ENCODE measurements at places on chromosomes 5 and 9.

- DNase-seq: no peak
These were observed 24.8 kb upstream of the IL6ST start for GRCh38 chr5:56019306-56020272.

- DNase-seq: no peak
These were observed 27.0 kb downstream of the CNOT8 start for GRCh38 chr5:154885439-154885838.

DNA sequence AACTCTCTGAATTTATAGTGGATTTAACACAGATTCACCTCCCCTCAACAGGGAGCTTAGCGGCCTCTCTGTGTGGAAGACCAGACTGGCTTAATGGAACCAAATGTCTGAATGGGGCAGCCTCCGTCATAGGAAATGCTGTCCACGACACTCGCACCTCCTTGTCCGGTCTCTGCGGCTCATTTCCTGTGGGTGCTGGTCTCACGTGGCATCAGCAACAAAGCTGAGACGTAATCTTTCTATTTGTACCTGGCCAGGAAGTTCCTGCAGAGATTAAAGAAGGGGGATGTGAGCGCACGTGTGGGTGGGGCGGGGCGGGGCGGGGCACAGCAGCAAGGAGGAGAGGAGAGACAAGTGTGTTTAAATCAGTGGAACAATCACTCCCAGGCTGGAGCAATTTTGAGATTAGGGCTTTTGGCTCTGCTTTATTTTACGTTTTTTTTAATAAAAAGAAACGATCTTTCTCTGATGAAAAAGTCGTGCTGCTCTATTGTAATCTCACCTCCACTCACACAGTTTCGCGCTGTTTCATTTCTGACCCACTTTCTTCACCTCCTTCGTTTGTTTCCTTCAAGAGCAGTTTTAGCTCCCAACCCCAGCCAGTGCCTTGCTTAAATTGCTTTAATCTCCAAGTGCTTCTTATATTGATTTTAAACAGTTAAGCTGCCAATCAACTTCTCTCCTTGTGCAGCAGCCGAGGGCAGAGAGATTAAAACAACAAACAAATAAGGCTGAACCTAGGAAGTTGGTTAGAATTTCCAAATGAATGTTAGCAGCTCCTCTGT lies 132.2 kb upstream of the ASTN2 start:
- peak; percentile 22 for DNase-seq

- DNase-seq: no peak
These were observed 53.9 kb downstream of the SNX18 start for GRCh38 chr5:54571462-54571861.

GRCh38 chr9:100070104-100071041 lies 28.4 kb downstream of the ERP44 start:
- no peak for DNase-seq

- no peak for DNase-seq
These were observed 169.8 kb downstream of the DRD1 start for GRCh38 chr5:175274171-175274570.

DNA sequence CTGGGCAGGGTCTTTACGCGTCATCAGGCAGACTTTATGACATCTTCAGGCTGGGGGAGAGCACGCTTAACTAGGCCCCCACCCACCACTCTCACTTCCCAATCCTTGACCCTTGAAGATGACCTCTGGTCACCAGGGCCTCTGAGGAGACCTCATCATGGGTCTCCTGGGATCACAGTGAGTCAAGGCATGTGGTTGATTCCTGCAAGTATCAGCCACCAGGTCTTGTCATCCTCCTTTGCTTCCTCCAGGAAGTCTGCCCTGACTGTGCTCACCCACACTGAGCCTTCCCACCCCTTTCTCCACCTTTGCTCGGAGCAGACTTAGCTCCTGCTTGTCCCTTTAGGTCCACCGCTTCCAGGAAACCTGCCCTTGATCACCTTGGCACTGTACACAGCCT lies 17.3 kb downstream of the ODF2 start:
- DNase-seq: no peak

- DNase-seq: peak; percentile 16
These were observed 57.2 kb upstream of the RNF130 start for GRCh38 chr5:180128671-180129261.

DNA sequence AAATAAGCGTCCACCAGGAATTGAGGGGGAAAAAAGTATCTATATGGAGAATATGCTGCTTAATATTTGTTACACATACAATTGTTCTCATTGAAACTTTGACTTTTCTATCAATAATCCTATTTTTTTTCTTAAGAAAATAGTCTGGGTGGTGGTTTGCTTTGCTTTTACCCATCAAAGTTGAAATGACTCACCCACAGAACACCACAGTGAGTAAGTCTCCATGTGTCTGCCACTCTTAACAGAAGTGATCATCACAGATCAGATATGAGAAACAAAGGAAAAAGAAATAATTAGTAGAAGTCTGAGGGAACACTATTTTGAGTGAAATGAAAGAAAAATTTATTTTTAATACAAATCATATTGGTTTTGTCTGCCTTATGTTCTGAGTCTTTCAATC lies 742.8 kb downstream of the CDH9 start:
- no peak for DNase-seq

DNA sequence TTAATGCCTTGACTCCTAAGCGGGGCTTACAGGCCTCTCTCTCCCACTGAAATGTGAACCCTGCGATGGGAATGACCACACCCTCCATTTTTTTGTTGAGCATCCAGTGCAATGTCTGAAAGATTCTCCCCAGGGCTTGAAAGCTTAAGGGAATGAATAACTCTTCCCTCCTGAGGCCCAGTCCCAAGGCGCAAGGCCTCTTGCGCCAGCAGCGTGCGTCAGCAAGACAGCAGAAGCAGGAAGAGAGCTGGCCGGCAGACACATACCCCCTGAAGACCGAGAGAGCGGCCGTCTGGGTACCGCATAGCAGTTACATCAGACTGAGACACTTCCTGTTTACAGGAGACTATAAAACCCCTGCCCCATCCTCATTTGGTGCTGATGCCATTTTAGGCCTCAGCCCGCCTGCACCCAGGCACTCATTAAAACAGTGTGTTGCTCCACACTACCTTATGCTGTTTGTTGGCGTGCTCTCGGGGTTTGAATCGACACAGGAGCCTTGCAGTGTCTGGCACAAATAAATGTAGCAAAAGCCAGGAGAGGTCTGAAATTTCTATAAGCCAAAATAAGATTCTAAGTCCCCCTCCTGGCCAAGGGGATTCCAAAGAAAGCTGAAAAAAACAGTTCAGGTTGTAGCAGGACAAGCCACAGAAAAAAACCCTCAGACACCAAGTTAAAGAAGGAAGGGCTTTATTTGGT lies 62.3 kb downstream of the GDNF start:
- no peak for DNase-seq

DNA sequence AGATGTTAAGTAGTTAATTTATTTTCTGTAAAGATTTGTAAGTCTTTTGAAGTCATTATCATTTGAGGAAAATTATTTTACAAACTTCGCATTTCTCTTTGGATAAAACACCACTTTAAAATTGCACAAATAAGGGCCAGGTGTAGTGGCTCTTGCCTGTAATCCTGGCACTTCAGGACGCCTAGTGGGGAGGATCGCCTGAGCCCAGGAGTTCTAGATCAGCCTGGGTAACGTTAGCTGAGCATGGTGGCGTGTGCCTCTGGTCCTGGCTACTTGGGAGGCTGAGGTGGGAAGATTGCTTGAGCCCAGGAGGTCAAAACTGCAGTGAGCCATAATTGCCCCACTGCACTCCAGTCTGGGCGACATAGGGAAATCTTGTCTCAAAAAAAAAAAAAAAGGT lies 185.5 kb downstream of the KDM4C start:
- no peak for DNase-seq

DNA sequence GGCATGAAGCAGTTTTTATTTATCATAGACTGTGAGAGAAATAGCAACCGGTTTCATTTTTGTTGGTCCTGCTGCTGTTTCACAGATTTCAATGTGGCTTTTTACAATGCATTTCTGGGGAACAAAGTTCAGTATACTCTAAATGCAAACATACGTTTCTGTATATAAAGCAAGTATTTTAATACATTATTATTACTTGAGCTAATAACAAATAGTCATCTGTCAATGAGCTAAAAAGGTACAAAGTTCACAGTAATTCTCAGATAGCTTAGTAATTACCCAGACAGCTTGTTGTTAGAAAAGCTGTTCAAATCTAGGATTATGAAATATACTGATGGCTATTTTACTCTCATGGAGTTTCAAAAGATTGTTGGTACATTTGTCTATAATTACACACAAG lies 50.8 kb downstream of the PBX3 start:
- no peak for DNase-seq

GRCh38 chr9:27542508-27542907 lies 12.9 kb upstream of the MOB3B start:
- no peak for DNase-seq

DNA sequence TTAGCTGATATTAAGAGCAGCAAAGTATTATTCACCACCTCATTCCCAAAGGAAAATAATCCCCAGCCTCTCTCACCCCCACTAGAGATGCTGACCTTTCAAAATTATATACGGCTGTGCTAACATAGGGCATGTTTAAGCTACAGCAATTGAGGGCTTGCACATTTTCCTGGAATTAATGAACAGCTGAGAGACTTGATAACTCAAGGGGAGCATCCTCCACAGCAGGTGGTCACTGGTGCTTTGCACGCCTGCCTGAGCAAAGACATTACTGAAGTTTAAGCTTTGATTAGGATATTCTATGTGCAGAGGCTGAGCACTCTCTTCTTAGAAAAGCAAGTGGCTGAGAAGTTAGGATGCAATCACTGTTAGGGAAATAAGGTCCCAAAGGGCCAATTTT lies 230.9 kb downstream of the FAM114A2 start:
- no peak for DNase-seq

GRCh38 chr5:4258170-4258569 lies 662.5 kb downstream of the IRX1 start:
- no peak for DNase-seq

DNA sequence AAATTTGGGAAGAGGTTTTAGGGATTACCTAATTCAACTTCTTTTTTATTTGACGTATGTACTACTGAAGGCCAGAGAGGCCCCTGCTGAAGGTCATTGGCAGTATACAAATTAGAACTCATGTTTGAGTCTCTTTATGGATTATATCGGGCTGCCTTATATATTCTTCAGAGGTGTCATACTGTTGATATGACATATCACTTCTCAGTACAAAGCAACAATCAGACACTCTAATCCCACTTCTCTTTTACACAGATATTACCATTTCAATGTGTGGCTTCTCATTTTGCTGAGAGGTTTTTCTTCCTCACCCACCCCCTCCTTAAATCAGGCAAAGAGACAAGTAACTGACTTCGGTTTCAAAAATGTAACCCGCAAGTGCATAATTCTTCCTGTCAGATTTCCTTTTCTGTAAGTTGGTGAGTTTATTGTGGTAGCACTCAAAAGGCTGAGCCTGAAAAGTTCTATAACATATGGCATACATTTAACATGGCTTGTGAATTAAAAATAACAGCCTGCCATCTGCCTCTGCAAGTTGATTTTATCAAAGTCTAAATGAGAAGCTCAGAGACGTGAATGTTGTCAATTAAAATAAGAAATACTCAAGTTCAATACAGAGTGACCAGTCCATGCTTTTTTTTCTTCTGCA lies 163.6 kb upstream of the RORB start:
- no peak for DNase-seq
